NCI-H524 treated with DMSO at 0.1 percent for 48 hours (cell line): ENCODE measurements at places on chromosomes 16 and 17.

DNA sequence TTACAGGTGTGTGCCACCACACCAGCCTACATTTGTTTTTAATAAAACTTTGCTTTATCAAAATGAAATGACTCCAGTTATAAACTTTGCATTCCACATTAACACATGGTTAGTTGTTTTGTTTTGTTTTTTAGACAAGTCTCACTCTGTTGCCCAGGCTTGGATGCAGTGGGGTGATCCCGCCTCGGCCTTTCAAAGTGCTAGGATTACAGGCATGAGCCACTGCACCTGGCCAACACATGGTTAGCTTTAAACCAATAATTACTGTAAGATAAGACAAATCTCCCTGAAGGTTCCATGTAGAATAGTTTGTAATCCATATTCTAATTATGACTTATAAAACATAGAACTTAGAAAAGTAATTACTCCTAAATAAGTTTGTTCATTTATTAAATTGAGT is 89.8 kb upstream of the MED13 start:
- no peak for DNase-seq

DNA sequence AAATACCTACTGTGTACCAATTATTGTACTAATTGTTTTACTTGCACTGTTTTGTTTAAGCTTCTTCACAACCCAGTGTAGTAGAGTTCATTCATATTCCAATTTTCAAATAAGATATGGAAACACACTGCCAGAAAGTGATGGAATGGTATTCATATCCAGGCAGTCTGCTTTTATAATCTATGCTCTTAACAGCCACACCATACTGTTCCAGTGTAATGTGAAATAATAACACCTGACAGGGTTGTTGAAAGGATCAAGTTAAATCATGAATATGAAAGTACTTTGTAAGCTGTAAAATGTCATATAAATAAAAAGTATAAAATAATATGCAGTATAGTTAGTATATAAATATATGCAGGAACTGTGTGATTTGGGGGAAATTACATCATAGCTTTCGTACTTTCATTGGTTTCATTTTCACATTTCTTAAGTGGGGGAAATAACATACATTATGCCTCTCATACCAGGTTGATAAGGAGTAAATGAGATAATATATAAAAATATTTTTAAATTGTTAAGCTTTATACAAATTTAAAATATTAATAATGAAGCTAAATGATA is 230.8 kb downstream of the TANC2 start:
- no peak for DNase-seq

DNA sequence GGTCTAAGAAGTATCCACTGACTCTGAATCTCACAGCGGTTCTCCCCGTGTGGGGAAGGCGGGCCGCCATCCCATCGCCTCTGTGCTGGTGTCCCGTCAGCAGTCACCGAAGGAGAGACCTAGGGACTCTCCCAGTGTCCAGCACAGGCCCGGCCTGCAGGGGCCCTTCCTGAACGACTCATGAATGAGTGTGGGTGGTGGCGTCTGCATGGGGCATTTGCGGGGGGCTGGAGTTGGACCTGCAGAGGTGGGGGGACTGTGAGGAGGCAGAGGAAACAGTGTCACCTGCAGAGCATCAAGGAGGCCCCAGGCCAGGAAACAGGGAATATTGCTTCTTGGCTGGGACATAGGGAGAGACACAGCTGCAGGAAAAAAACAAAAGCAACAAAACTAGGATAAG is 10.3 kb downstream of the KCNG4 start:
- no peak for DNase-seq

DNA sequence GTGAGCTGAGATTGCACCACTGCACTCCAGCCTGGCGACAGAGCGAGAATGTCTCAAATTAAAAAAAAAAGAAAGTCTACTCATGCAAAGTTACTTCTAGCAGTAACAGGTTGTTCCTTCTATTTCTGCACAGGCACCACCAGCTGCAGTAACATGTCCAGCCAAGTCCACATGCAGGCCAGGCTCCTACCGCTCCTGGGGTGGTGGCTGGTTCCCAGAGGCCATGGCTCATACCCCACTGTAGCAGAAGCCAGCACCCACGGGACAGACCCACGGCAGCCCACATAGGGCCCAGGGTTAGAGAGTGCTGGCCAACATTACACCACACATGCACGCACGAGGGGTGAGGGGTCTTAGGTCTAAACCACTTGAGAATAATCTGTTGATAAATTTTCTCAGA is 26.7 kb upstream of the TRAP1 start:
- DNase-seq: no peak

DNA sequence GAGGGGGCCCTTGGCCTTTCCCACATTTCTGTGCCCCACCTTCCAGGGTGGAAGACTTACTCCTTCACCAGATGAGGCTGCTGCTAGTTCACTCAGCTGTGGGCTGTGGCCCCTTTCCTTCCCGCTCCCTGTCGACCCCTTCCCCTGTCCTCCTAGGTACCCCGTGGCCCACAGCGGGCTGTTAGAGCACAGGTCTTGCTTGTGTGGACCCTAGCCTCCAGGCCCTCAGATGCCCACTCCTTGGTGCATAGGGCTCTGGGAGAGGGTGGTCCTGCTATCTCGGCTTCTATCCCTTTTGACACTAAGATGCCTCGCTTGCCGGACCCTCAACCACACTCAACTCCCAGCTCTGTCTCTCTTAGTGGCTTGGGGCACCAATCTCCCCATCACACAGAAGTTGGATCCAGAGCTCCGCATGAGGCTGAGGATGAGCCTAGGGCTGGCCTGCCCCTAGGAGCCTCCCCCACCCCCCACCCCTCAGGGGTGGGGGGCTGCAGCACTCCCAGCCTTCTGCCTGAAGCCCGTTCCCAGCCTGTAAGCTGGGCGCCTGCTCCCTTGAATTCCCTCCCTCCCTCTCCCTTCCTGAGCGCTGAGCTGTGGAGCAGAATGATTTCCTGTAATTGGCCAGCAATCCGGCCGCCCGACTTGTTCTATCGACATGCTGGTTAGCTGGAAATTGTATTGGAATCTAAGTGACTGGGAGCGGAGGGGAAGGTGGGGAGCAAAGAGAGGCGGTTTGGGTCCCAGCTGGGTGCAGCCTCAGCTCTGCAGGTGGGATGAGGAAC is 30.9 kb downstream of the DCAKD start:
- DNase-seq: no peak

GRCh38 chr16:27108826-27109665 is 42.3 kb downstream of the C16orf82 start:
- no peak for DNase-seq

- no peak for DNase-seq
These were observed 5.8 kb downstream of the NHERF2 start for GRCh38 chr16:2032285-2033056.

DNA sequence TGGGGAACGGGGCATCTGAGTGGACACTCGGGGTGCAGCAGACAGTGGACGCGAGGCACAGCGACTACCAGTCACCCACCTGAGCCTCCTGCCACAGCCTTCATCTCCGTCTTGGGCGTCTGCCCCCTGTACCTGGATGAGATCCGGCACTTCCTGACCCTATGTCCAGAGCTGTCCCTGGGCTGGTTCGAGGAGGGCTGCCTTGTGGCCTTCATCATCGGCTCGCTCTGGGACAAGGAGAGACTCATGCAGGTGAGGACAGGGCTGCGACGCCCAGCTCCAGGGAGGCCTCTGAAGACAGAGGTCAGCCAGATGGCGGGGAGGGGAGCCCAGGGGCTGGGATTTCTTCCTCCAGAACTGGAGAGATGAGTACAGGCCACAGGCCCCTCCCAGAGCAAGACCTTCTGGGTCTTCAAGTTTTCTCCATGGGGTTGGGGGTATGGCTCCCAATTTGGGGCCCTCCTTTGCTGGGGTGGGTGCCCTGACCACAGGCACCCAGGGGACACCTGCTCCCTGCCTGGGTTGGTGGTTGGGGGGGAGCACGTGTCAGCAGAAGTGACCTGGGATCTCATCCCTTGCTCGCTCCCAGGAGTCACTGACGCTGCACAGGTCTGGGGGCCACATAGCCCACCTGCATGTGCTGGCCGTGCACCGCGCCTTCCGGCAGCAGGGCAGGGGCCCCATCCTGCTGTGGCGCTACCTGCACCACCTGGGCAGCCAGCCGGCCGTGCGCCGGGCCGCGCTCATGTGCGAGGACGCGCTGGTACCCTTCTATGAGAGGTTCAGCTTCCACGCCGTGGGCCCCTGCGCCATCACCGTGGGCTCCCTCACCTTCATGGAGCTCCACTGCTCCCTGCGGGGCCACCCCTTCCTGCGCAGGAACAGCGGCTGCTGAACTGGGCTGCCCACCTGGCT is 1.9 kb downstream of the AANAT start:
- no peak for DNase-seq

DNA sequence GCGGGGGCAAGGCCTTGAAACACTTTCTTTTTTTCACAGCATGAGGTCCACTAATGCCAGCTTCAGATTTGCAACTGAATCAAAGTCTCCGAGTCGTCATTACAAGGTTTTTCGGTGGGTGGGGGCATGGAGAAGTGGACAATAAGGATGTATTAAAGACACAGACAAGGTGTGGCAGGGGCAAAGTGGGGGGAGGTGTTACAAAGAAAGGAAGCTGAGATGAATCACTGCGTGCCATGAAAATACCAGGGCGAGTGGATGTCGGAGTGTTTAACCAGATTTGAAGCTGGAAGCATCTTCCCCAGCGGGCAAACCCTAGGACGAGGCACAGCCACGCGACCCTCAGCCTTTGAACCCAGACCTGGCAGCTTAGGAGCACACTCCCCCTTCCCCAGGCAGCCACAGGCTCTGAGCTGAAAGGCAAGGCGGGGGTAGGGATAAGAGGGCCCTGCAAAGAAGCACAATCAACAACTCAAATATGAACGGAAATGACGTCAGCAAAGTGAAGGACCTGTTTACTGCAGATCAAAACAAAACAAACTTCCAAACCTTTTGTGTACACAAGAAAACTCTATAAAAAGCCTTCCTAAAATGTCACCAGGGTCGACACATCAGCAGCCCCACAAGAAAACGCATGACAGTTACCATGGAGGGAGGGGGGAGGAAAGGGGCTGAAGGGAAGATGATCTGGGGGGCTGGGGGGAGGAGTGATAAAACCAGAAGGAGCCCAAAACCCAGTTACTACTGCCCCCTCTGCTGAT is 5.6 kb upstream of the ZFHX3 start:
- no peak for DNase-seq
